ENCODE measurements at places on chromosomes 12 and 14.
A peak's percentile ranks its signal among the peaks of the same experiment; 100 is the strongest.

DNA sequence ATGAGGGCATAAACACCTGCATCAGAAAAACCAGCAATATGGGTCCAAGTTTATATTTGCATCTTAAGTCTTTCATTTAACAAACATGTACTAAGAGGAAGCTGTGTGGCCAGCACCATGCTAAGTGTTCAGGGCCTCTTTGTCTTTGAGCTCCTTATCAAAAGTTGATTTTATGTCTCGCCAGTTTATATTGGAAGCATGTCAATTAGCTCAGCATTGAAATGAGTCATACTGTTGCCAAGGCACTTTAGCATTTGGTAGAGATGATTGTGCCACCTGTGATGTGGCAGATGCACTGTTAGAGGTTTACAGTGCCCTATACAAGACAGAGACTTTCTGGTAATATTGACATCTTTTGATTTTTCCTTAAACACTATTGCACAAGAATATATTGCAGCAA lies 68.5 kb downstream of the BHLHE41 start:
- DNase-seq, result no peak

DNA sequence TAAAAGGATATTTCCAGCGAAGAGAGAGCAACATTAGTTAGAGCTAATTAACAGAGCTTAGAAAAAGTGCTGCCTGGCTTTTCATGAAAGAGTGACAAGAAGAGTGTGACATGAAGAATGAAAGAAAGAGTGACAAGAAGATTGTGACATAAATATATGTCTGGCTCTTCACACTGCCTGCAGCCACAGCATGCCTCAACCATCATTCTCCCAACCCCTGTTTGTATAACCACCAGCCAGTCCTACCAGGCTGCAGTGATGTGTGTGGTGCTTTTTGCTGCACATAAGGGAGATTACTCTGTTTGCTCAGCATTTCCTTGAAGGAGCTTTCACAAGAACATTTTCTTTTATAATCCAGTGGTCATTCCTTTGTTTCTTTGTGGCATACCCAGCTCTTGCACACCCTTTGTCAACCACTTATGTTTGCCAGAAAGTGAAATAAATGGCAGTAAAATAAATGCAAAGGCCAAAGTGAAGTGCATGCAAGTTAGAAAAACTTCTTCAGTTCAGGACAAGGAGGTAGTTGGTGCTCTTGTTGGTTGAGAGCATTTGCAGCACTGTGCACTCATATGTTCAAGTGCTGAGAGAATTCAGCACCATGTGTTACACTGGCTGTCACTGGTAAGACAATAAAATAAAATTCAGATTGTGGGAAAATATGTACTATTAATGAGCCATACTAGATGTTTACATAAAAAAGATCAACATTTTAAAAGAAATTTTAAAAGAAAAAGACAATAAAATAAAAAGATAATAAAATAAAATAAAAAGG lies 50.6 kb downstream of the KIF21A start:
- DNase-seq, result no peak

DNA sequence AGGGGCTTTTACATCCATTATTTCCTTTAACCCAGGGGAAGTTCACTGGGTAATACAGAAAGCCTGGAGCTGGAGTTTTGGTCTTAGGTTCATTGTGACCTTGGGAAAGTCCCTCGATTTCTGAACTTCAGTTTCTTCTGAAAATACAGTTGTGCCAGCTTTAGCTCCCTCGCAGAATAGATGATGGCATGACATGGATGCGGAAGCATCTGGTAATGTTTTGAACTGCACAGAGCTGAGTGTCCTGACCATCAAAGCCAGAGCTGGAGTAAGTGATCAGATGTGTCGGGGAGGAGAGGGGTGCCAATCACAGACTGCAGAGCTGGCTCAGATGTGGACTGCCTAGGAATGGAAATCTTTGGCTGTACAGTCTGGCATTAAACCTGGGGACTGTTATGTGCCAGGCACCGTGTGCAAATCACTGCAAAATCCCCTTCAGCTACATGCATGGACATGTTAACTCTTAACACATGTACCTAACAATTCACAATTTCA lies 180.9 kb downstream of the ETV6 start:
- DNase-seq, result no peak

- no peak for DNase-seq
Measured at GRCh38 chr12:70853326-70853725, 67.2 kb downstream of the PTPRR start.

GRCh38 chr12:106584104-106585064 lies 1.6 kb downstream of the RFX4 start:
- DNase-seq, result no peak

DNA sequence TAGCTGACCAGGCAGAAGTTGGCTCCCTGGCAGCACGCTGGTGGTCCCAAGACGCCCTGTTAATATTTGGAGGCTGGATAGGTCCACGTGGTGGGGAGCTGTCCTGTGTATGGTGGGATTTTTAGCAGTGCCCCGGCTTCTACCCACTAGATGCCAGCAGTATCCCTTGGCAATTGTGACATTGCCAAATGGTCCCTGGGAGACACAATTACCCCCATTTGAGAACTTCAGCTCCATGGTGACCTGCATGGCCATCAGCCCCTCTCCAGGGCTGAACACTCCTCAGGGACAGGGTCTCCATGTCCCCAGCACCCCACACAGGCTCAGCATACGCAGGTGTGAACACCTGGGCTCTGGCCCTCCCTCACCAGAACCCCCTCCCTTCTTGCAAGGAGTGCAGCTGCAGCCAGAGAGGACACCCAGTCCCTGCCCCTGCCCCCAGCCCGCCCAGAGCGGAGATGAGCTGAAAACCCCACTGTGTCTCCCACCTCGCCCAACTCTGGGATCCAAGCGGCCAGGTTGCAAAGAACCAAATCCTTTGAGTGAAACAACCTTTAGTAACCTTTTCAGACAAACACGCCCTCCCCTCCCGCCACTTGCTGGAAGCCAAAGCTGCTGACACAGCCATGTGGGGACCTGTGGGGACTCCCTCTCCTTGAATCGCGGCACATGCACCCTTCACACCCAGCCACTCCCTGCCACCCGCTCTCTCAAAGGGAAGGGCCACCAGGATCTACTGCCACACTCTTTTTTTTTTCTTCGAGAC lies 120.4 kb downstream of the CALM1 start:
- no peak for DNase-seq

DNA sequence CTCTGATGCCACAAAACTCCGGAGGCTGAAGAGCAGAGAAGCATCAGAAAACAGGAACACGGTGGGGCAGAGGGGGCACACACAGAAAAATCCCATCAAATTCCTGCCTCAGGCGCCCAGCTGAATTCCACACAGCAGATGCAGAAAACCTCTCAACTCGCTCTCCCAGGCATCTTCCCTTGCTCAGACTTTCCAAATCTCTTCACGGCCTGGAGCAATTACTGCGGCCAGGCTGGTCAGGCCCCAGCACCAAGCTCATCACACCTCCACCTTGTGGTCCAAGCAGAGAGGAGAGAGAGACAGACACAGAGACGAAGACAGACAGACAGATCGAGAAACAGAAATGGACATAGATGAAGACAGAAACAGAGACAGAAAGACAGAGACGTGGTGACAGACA lies 89.0 kb downstream of the NCOR2 start:
- DNase-seq, result no peak

- DNase-seq, result peak; percentile 14
Measured at GRCh38 chr14:69685218-69685616, 73.8 kb downstream of the SUSD6 start.

DNA sequence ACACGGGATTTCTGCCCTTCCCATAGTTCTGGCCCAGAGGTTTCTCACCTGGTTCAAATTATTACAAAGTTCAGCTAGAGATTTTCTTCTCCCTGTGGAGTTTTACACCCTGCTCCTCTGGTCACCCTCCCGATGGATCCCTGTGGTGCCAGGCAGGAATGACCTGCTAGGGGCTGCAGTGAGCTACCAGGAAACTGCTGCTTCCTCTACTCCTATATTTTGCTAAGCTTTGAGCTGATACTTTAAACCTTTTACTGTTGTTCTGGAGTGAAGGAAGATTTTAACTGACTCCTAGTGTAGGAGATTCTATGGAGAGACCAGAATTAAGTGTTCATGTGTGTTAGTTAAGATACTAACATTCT lies 30.4 kb upstream of the LRIG3 start:
- no peak for DNase-seq

DNA sequence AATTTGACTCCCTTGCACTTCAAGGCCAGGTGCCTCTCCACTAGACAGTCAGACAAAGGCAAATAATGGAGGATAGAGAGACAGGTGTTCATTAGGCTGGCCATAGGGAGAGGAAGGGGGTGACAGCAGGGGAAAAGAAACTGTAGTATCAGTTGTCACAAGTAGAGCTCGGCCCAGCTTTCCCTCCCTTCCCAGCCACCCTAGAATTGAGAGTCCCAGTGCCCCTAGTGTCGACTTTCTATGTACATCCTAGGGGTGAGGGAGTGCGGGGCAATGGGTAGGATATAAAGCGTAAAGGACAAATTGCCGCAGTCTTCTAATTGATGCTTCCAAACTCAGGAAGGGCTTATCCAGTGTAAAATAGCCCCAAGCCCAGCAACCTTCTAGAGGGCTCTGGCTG lies 39.0 kb downstream of the BAZ2A start:
- no peak for DNase-seq

DNA sequence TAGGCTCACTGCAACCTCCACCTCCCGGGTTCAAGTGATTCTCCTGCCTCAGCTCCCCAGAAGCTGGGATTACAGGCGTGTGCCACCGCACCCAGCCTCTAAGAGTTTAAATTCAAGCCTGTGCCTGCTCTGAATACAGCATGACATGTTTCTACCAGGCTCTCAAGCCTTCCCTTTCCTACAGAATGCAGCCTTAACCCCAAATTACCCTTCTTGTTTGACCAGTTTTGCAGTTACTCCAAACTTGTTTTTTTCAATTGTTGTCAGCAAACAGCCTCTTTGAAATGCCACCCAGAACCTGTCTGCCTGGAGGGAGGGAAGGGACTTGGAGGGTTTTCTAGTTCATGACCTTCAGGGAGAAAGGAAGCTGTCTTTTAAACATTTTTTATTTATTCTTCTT lies 15.4 kb downstream of the GLTP start:
- no peak for DNase-seq

- no peak for DNase-seq
Measured at GRCh38 chr14:21244544-21244943, 24.7 kb downstream of the HNRNPC start.

DNA sequence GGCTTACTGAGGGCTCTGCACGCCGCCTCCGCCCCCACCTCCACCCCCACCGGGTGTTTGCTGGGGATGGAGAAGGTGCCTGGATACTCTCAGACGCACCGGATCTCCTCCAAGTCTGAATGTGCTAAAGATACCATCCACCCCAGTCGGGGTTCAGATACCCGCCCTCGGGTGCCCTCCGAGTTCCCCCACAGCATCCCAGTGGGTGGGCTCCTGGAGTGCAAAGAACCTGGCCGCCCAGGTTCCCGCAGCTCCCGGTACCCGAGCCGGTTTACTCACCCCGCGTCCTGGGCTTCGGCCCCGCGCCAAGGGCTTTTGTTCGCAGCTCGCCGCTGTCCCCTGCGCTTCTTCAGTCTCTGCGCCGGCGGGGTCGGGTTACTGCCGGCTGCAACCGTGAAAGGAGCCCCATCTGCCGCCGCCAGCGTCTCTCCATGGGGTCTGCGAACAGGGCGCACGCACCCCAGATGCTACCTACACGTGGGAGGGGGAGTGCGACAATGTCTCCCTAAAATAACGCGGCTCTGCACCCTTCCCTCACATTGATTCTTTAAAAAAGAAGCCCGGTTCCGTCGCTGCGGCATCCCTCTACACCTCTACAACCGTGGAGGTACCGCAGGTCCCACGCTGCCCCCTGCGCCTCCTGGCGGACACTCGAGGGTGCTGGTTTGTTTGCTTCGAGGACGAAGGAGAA lies at the start of gene CCDC177:
TSS of gene CCDC177 (minus strand) at position 609 of the 691 bp plus-strand sequence. CDS start 1,249 bp downstream, outside the sequence.
- peak; percentile 67 for DNase-seq

Measured in T-helper 17 cell (primary cell).